Stimulated activated CD8-positive, alpha-beta memory T cell treated with anti-CD3 and anti-CD28 coated beads, Interleukin-4, amount 100 ng/mL, for 1 hour (primary cell): ENCODE measurements at places on chromosomes 3 and 15.

DNA sequence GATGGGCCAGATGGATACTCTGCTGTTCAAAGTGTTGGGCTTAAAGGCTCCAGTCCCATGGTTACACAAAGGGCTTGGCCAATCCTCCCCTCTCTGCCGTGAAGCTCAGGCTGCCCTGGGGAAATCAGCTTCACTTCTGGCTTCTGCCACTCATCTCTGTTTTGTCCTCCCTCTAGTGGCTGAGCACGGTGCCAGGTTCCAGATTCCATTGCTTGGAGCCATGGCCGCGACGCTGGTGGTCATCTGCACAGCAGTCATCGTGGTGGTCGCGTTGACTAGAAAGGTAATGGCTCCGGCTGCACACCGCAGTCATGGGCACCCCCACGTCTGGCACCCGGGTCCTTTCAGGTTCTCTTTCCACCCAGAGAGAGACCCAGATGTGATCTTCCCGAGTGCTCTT, 5.6 kb downstream of the TIGIT start:
- DNase-seq = no peak

- no peak for DNase-seq
Measured at GRCh38 chr3:98972720-98973119, 71.2 kb upstream of the DCBLD2 start.

- DNase-seq = no peak
Measured at GRCh38 chr3:17741621-17742101, 770 bp downstream of the TBC1D5 start.

GRCh38 chr3:117200962-117201361, 491.4 kb downstream of the TUSC7 start:
- no peak for DNase-seq

DNA sequence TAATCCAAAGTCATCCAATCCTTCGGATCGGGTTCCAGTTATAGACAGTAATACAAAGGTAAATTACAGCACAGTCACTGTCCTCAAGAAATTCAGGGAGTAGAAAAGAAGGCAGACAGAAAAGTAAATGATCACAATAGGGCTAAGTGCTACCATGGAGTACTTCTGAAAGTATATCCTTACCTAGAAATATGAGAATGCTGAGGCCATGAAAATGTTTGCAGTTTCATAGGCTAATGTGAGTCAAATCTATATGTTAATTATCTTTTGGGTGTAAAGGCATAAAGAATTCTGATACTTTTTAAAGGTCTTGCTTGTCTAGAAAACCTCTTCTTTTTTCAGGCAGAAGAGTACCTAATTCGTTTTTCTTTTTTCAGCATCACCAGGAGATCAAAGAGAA, 29.8 kb downstream of the PBRM1 start:
- no peak for DNase-seq

GRCh38 chr15:50321680-50322210, 33.3 kb downstream of the GABPB1 start:
- DNase-seq = no peak

DNA sequence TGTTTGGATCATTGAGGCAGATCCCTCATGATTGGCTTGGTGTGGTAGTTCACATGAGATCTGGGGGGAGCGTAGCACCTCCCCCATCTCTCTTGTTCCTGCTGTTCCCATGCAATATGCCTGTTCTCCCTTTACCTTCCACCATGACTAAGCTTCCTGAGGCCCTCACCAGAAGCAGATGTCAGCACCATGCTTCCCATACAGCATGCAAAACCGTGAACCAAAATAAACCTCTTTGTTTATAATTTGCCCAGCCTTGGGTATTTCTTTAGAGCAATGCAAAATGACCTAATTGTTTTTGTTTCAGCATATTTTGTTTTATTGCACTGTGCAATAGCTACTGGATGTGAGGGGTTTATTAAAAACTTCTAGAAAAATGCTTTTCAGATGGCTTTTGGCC, 56.6 kb upstream of the CHST2 start:
- no peak for DNase-seq

- DNase-seq = no peak
Measured at GRCh38 chr15:92600856-92601255, 54.7 kb downstream of the FAM174B start.

DNA sequence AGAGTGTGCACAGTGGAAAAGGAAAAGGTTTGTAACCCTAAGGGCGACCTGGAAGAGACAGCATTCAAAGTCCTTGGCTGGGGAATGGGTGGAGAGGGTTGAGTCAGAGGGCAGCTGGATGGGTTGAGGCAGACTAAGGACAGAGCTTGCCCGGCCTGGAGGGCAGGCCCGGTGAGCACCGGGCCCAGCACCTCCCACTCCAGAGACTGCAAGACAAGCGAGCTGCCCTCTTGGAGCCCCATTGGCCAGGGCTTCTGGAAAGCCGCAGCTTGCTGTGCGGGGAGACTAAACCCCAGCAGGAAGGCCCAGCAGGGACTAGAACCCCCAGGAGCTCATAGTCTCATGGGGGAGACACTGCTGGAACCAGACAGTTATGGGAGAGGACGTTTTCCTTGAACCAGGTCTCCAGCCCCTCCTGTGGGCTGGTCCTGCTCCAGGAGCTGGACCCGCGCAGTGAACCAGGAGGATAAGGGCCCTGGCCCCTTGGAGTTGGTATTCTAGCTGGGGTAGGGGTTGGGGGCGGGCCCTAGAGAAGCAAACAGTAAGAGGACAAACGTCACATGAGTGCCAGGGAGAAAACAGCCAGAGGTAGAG, 59.1 kb downstream of the RGMA start:
- DNase-seq = no peak

DNA sequence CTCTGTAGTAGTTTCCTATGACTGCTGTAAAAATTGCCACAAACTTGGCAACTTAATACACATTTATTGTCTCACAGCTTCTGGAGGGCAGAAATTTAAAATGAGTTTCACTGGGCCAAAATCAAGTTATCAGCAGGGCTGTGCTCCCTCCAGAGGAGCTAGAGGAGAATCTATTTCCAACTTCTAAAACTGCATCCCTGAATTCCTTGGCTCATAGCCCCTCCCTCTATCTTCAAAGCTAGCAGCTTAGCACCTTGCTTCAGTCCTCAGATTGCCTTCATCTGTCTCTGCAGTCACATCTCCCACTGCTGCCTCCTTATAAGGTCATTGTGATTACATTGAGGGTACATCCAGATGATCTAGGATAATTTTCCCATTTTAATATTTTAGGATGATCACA, 17.8 kb upstream of the GADL1 start:
- no peak for DNase-seq

- no peak for DNase-seq
Measured at GRCh38 chr15:98076021-98076816, 115.7 kb downstream of the ARRDC4 start.

DNA sequence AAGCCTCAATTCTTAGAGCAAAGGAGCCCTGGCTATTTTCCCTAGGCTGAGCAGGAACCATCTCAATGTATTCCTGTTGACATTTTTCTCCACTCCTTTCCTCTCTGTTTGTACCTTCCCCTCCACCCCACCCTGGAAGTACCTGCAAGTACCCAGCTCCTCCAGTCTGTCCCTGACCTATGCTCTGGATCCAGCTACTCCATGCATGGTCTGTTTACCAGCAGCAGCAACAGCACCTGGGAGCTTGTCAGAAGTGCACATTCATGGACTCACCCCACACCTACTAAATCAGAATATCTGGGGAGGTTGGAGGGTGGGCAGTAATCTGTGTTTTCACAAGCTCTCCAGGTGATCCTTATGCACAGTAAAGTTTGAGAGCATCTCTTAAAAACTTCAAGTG, 240.7 kb upstream of the UMPS start:
- DNase-seq = no peak

DNA sequence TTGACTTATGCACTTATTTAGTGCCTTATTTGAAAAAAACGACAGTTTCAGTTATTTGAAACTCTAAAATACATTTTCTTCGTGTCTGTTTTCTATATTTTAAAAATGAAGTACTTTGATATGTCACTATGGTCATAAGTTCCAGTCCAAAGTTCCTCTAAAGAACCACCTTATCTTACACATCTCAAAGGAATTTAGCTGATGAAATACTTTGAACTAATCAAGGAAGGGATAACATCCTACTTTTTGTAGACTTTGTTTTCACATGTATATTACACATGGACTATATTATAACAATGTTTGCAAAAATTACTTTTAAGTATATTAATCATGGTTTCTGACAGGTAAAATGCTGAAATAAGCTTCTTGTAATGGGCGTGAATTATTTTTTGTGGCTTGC, 265.8 kb upstream of the ZNF717 start:
- DNase-seq = no peak

DNA sequence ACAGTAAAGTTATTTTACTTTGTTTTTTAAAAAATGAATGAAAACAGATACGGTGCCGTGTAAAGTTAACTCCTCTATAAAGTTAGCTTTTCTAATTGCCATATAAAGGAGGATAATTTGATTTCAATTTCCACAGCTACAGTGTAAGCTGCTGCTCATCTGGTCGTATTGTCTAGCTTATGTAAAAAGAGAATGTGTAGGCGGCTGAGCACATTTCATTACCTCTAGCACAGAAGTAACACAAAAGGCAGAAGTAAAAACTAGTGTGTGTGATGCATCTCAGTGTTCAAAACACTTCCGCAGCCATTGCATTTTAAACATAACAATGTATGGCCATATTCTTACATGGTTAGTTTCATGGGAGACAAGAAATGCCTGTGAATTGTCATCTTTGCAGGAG, 105.0 kb upstream of the P2RY1 start:
- no peak for DNase-seq

- no peak for DNase-seq
Measured at GRCh38 chr3:160447544-160447943, 2.0 kb downstream of the TRIM59 start.

DNA sequence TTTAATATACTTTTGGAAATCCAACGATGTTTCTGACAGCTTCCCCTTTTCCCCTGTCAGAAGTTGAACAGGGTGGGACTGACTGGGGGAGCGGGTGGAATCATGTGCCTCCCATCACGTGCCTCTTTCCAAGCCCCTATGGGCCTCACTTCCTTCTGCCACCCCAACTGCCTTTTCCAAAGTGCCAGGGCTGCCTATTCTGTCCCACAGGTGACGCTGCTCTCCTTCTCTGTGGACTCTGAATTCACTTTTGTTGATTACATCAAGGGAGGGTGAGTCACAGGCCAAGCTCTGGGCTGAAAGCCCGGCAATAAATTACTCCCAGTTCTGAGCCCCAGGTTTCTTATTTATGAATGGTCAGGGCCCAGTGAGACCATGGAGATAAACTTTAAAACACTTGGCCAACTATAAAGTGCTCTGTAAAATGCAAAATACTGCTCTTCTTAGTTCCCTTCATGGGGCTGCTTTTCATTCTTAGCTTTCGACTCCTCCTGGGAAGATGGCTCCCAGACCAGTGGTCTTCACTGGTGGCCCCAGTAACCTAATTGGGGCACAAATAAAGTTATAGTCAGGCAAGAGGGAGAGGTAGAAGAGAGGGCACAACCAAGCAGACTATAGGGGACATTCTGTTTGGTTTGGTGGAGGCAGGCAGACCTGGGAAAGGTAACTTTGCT, 12.3 kb downstream of the CPNE9 start:
- no peak for DNase-seq

DNA sequence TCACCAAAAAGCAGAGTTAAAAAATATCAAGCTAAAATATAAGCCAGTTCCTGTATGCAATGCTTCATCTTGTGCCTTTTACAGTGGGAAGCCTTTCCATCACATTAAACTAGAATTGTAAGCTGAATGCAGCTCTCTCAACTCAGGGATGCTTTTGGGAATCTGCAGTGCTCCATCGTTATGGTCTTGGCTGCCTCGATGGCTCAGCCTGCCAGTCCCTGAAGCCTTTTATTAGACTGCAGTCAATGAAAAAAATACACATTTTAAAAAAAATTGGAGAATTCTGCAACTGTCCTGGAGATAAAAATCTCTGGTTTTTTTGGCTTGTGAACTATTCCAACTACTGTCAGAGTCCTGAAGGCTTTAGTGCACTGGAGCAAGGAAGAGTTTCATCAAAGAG, 53.0 kb downstream of the FRMD4B start:
- DNase-seq = no peak

DNA sequence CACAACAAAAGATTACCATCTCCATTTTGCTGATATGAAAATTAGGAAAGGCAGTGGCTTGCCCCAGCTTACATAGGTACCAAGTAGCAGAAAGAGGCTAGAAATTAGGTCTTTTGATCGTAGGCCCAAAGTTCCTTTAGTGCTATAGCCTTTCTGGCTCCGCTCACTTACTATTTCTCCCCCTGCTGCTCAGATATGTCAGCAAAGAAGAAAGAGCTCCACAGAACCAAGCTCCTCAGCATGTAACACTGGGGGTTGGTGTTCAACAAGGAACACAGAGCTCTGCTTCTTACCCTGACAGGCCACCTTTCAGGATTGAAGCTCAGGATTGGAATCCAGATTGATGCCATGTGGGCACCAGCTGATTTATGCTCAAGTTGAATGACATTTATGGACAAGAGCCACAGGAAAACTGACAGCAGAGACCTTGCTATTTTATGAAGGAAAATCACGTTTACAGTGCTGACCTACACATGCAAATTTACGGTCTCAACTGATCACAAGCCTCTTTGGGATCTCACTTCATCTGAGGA, 6.1 kb upstream of the IL12A start:
- DNase-seq = no peak

GRCh38 chr3:141603473-141604035, 116.7 kb downstream of the RASA2 start:
- no peak for DNase-seq

- no peak for DNase-seq
Measured at GRCh38 chr3:16803019-16803418, 81.7 kb upstream of the PLCL2 start.
